Fibroblast of the conjunctiva (primary cell): ENCODE measurements at places on chromosomes 7 and 10.

DNA sequence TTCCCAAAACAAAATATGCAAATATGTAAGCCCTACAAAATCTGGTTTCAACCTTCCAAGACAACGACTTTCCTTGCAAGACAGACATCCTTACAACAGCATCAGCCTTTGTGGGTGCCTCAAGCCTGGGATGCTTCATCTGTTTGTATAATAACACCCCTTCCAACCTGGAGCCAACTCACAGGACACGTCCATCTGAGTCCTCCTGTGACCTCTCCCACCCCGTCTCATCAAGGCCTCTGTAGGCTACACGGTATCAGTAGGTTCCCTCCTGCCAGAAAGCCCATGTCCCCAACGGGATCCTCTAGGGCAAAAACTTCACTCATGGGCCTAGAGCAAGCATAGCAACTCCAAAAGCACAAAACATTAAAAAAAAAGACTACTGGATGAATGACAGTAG lies 173.2 kb downstream of the TNS3 start:
- DNase-seq = no peak

DNA sequence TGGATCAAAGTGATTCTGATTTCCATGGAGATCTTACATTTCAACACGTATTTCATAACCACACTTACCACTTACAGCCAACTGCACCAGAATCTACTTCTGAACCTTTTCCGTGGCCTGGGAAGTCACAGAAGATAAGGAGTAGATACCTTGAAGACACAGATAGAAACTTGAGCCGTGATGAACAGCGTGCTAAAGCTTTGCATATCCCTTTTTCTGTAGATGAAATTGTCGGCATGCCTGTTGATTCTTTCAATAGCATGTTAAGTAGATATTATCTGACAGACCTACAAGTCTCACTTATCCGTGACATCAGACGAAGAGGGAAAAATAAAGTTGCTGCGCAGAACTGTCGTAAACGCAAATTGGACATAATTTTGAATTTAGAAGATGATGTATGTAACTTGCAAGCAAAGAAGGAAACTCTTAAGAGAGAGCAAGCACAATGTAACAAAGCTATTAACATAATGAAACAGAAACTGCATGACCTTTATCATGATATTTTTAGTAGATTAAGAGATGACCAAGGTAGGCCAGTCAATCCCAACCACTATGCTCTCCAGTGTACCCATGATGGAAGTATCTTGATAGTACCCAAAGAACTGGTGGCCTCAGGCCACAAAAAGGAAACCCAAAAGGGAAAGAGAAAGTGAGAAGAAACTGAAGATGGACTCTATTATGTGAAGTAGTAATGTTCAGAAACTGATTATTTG lies 15.3 kb downstream of the HNRNPA2B1 start:
- DNase-seq = no peak

GRCh38 chr10:76735866-76736265 lies 901.7 kb downstream of the KCNMA1 start:
- DNase-seq = no peak

- DNase-seq = no peak
These were observed 128.9 kb downstream of the MTPAP start for GRCh38 chr10:30219971-30220751.

GRCh38 chr10:91367127-91367531 lies 43.0 kb upstream of the HECTD2 start:
- DNase-seq = no peak

- no peak for DNase-seq
These were observed 6.8 kb downstream of the MINPP1 start for GRCh38 chr10:87511526-87511925.

GRCh38 chr10:30068492-30069223 lies 9.3 kb upstream of the JCAD start:
- no peak for DNase-seq

DNA sequence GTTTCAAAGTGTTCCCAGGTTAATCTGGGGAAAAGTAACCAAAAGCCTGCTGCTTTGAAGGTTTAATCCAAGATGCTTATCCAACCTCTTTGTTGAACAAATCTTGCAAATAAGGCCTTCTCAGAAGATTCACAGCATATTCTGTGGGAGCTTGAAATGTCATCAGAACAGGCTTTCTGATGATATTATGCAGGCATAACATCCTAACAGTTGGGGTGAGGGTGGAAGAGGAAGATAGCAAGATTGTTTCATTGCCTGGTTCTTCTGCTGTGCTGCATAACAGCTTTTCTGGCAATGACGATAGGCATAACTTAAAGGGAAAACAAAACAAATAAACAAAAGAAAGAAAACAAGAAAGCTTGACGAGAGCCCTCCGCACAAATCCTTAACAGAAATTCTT lies 217.4 kb downstream of the PHF14 start:
- no peak for DNase-seq

- DNase-seq = no peak
These were observed 51.6 kb downstream of the SLIT1 start for GRCh38 chr10:97134110-97134509.

DNA sequence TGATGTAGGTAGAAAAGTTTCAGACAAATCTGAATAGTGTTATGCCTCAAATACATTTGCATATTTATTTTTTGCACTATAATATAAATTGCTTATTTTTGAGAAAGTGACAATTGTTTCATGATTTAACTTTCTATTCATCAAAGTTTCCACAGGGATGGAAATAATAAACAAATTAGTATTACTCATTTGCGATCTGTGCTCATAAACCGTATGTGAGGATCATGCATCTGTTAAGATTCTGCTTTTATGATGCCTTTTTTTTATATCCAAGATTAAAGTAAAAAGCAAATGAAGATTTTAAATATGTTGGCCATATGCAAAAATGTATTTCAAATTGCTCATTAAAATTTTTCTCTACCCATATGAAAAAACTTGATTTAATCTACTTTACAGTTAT lies 45.2 kb upstream of the CAV2 start:
- no peak for DNase-seq
